ENCODE measurements at places on chromosomes 16 and 17.

DNA sequence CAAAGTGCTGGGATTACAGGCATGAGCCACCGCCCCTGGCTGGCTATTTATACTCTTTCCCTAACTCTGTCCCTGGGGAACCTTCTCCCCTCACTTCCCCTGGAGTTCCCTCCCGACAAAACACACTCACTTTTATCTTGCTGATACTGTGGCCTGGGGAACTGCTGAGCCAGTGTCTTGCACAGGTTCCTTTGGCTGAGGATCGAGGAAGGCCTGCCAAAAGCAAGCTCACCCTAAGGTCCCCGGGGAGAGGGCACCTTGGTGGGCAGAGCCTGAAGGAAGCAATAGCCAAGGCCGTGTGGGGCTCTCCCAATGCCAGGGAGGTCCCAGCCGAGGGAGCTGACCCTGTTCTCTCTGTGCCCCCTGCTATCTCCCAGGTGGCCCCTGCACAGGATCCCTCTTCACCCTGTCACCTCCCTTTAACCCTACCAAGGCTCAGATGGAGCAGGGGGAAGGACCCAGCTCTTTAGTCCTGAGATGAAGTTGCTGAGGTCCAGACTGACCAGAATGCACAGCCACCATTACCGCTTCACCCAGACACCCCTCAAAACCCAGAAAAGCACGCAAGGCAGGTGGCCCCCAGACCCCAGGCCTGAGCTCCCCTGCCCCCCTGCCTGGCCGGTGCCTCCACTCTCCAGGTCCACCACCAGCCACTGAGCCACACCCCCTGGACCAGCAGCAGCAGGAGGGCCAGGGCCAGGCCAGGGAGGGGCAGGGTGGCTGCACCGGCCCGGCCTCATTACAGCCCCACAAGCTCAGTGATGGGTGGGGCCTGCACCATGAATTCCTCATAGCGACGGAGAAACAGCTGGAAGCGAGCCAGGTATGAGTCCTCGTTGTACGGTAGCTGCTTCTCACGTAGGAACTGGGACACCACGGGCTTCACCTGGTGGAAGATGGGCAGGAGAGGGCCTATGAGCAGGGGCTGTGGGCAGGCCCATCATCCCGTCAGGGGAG, 5.1 kb upstream of the FDXR start:
- no peak for DNase-seq

DNA sequence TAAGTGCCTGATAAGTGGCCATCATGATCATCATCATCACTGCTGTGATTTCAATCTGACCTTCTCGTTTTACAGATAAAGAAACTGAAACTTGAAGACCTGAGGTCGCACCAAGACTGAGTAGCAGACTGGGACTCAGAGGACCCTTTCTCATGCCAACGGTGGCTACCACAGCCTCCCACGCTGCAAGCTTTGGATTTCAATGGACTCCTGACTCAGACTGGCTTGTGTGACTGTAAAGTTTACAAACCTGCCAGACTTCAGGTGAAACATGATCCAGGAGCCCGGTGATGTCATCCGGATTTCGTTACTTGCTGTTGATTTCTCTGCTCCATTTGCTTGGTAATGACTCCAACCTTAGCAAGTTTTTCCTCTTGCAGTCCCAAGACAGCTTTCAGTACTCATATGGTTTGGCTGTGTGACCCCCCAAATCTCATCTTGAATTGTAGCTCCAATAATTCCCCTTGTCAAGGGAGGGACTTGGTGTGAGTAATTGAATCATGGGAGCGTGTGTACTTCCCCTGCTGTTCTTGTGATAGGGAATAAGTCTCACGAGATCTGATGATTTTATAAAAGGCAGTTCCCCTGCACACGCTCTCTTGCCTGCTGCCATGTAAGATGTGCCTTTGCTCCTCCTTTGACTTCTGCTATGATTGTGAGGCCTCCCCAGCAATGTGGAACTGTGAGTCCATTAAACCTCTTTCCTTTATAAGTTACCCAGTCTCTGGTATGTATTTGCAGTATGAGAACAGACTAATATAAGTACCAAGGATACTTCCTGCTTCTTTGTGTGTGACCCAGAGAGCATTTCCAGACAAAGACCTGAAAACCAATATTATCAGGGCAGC, 26.7 kb upstream of the IRX6 start:
- DNase-seq: no peak

DNA sequence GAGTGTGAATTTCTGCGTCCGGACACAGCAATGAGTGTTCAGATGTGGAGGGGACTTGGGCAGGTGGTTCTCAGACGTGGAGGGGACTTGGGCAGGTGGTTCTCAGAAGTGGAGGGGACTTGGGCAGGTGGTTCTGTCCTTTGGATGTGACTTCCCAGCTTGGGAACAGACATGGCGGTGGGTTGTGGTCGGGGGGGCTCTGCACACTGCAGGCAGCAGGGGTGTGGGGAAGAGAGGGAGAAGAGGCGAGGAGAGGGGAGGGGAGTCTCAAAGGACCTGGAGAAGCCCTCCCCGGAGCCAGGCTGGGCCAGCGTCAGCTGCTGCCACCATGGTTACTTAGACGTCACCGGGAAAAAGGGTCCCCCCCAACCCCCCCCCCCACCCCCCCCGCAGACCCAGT, 9.8 kb downstream of the SOX8 start:
- DNase-seq: no peak

- no peak for DNase-seq
Observed at GRCh38 chr16:6265968-6266367, 1066.7 kb upstream of the RBFOX1 start.

DNA sequence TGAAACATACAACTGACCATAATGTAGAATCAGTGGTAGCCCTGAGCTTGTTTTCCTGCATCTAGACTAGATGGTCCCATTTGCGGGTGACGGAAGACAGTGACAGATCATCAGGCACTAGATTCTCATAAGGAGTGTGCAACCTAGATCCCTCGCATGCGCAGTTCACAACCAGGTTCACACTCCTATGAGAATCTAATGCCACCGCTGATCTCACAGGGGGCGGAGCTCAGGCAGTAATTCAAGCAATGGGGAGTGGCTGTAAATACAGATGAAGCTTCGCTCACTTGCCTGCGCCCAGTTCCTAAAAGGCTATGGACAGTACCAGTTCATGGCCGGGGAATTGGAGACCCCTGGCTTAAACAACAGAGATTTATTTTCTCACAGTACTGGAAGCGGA, 656.3 kb downstream of the HS3ST4 start:
- no peak for DNase-seq

DNA sequence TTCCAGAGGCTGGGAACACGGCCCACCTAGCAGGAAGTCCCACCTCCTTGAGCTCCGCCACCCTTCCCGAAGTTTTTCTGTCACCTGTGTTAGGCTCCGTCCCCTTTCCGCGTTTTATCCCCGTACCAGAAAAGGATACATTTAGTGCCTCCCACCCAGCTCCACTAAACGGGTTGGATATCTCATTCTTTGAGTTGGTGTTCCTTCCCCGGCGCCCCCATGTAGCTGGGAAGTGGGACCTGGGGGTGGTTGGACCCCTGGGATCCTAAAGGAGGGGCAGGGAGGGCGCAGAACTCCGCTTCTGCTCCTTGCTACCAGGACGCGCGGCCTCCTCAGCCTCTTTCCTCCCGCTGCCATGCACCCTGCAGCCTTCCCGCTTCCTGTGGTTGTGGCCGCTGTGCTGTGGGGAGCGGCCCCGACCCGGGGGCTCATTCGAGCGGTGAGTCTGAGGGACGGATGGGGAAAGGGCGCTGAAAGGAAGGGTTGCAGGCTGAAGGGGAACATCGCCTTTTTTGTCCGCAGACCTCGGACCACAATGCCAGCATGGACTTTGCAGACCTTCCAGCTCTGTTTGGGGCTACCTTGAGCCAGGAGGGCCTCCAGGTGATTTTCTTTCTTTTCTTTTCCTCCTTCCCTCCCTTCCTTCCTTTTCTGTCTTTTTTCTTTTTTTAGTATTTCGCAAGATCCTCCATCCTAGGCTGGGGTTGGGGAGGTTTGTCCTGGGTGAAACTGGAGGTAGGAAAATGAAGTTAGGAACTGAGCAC, 669 bp downstream of the RNF167 start:
- DNase-seq: peak; percentile 80

GRCh38 chr16:88363239-88363891, 19.4 kb upstream of the ZNF469 start:
- DNase-seq: no peak

GRCh38 chr17:63387656-63388340, 58.3 kb downstream of the CYB561 start:
- DNase-seq: no peak

DNA sequence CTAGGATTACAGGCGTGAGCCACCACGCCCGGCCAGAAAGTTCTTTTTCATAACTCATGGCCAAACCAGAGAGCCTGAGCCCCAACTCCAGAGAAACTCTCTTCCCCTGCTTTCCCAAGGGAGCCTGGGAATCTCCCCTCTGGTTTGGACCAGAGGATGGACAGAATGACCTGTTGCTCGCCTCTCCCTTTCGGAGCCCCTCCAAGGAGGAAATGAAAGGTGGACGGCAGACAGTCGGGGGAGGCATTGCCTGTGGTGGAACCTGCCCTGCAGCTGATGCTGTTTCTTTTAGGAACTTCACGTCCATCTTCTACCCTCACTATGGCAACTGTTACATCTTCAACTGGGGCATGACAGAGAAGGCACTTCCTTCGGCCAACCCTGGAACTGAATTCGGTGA, 65.5 kb downstream of the SCNN1B start:
- DNase-seq: no peak

DNA sequence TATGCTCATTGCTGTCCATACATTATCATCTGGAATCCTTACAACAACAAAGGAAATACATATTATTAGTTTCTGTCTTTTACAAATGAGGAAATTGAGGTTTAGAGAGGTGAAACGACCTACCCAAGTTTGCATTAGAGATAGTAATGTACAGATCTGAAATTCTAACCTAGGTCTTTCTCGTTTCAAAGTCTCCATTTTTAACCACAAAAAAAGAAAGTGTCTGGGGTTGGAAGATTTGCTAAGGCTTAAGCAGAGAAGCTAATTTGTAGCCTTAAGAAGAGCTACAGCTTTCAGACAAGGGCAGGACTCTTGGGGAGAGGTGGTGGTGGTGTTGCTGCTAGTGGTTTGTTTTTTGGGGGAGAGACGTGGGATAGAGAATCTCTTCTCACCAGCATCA, 19.2 kb downstream of the CIITA start:
- DNase-seq: no peak

DNA sequence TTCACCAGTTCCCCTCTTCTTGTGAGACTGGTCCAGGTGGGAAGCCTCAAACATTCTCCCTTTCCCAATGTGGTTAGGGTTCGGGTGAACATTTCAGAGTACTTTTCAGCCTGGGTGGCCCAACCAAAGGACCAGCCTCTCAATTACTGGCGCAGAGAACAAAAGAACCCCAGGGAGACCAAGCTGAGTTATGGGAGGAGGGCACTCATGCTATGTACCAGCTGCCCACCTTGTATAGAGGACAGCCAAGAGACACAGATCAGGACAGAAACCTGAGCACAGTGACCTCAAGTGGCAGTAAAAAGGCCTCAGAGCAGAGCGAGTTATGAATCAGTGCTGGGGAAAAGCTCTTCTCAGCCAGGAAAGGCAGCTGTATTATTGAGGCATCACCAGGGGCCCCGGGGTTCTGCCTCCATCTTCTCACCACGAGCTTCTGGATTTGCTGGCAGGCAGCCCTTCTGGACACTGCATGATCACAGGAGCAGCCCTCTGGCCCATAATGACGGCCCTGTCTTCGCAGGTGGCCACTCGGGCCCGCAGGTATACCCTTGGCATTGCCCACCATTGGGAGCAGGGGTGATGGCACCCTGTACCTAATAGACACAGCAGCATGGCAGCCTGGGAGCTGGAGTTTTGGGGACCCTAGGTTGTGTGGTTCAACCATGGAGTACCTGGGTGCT, 3.8 kb downstream of the G6PC3 start:
- no peak for DNase-seq

GRCh38 chr17:42276359-42276608, at the start of gene STAT5B:
Gene STAT5B (minus strand): TSS chr17:42276391. CDS start chr17:42232127, 44,264 bp downstream.
- peak; percentile 79 for DNase-seq

GRCh38 chr17:40284085-40284713, 3.5 kb upstream of the CDC6 start:
- no peak for DNase-seq

GRCh38 chr17:46212634-46213435, 19.6 kb upstream of the KANSL1 start:
- peak; percentile 65 for DNase-seq

- no peak for DNase-seq
Observed at GRCh38 chr16:85392756-85393673, 220.1 kb upstream of the GSE1 start.

DNA sequence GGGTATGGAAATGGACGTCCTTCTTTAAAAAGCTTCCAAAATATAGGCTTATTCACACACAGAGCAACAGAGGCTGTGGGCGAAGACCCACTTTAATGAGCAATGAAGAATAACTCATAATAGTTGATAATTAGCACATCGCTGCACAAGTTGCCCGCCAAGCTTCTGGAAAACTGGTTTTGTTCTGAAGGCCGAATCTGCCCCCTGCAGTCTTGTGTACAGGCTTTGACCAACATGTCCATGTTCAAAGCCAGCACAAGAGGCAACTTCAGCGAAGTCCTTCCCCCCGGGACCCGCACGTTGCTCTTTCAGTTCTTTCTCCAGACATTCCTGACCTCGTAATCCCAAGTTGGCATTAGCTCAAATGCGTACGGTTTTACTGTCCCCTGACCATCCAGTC, 73.3 kb downstream of the IRX5 start:
- no peak for DNase-seq

DNA sequence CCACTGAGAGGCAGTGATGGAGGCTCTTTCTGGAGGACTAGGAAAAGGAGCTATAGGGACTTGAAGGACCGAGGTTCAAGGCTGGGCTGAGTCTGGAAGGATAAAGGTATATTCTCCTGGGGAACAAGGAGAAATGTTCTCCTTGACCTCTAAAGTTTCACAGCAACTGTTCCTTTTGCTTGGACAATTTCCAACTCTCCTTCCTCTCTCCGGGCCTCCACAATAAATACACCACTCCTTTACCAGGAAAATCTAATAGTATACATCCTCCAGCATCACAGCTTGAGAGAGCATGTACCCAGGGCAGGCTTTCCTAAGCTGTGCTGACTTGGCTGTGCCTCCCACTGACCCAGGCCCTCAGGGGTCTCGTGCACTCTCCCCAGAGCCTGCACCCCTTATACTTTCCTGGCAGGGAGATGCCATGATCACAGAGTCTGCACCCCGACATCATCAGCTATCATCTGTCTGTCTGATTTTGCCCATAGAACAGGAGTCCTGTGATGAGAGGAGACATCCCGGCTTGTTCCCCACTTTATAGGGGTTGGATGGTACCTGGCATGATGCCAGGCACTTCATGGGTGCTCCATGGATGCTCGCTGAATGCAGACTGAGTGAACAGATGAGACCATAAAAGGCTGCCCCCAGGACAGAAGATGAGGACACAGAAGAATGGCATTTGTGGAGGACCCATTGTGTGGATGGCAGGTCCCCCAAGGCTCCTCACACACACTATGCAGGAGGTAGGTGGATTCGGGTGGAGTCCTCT, 582.6 kb upstream of the CDH5 start:
- DNase-seq: no peak
